ENCODE measurements at places on chromosomes 16 and 17.

GRCh38 chr17:75249564-75249963 is 11.8 kb downstream of the GGA3 start:
- DNase-seq = no peak

- no peak for DNase-seq
Measured at GRCh38 chr17:6101706-6102105, 31.5 kb downstream of the WSCD1 start.

DNA sequence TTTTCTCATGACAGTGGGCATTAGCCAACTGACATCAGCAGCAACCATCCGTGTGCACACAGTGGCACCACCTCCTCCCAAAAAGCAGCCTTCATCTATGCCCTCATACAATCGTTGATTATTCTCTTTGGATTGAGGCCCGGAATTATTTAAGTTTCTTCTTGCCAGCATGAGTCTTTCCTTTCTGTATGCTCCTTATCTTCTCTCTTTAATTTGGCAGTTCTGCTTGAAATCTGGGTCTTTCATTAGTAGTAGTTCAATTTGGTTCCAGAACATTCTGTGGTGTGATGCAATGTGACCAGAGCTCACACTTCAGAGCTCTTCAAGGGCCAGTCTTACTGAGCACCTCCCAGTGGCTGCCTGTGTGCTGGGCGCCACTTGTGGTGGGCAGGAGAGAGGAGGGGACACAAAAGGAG is 52.2 kb upstream of the STH start:
- DNase-seq = no peak

GRCh38 chr16:87048730-87049115 is 268.5 kb downstream of the C16orf95 start:
- DNase-seq = no peak

- DNase-seq = no peak
Measured at GRCh38 chr17:80274331-80274730, 13.7 kb downstream of the RNF213 start.

- DNase-seq = no peak
Measured at GRCh38 chr16:84821728-84822689, 2.2 kb downstream of the CRISPLD2 start.

Measured in stimulated activated naive CD4-positive, alpha-beta T cell (primary cell).